ENCODE measurements at places on chromosomes 6 and 20. TPM values are rescaled to one million over a fixed set of nuclear protein-coding genes. Genes with fewer than 3 reads are reported as not detected.

The EPB41L1 gene
- total RNA-seq: 0.64 TPM

The FNDC11 gene
- total RNA-seq: 1.3 TPM

The NRN1 gene
- total RNA-seq: 0.12 TPM

The RFX6 gene
- total RNA-seq: not detected

The CLIC1 gene
- 397 TPM for total RNA-seq

DNA sequence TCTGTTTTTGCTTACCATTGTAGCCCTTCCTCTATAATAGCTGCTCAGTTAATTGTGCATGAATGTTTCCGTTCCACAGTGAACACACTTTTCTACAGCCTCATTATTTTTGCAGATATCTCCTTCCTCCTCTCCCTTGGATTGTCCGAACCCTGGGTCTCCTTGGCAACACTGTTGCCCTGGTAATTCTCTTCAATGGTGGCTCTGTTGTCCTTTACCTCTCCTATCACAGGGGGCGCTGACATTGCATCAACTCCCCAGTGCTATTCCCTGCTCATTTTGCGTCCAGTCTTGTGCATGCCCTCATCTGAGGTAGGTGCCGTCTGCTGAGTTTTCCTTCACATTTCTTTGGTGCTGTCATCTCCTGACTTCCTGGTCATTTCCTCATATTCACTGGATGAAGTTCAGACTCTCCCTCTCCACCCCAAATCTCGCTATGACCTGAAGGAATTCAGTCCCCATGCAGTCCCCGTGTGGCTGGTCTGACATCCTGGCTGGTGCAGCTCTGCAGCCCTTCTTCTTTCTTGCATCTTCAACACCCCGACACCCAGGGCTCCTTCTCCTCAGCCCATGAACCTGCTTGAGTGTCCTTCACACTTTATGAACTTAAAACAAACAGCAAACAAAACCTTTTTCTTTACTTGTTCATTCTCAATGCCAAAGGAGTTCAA lies 21.1 kb downstream of the PHACTR2 start:
- no peak for DNase-seq

DNA sequence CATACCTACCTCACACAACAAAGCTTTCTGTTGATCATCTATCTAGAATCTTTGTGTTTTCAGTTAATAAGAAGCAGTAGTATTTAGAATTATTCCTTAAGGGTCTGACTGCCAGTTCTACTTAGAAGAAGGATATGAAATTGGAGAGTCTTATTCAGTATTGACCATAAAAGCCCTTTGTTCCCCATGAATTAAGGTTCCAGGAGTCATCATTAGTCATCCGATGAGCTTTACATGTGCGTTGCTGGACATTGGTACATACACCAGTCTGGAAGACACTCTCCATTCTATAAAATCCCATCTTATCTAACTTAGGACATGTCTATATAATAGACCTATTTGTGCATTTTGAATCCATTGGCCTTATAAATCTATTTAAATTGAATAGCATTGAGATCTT lies 34.4 kb upstream of the RNF217 start:
- no peak for DNase-seq

- DNase-seq: no peak
Measured at GRCh38 chr6:136319732-136320131, 30.1 kb upstream of the BCLAF1 start.

DNA sequence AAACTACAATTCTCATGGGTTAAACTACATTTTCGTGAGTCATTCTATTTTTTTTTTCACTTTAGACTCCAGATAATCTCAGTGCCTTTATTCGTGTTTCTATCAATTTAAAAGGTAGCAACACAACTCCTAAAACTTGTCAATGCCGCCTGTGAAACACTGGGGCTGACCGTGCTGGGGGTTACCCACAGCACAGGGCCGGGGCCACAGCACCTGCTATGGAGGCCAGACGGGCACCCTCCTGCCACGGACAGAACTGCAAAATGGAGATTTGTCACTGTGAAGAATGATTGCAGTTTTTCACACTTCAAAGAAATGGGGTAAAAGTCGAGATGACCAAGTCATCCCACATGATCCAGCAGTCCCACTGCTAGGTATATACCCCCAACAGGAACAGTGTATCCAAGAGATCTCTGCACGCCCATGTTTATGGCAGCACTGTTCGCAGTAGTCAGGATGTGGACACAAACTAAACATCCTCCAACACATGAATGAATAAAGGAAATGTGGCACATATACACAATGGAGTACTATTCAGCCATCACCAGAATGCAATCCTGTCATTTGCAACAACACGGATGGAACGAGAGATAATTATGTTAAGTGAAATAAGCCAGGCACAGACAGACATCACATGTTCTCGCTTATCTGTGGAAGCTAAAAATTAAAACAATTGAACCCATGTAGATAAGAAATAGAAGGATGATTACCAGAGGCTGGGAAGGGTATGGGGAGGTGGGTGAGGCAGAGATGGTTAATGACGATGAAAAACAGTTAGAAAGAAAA lies 290.1 kb downstream of the SMOC2 start:
- no peak for DNase-seq

The PDYN gene
- total RNA-seq: not detected

- no peak for DNase-seq
Measured at GRCh38 chr6:167091026-167091804, 31.7 kb upstream of the CCR6 start.

GRCh38 chr6:56363796-56364430 lies 116.5 kb upstream of the COL21A1 start:
- DNase-seq: no peak

DNA sequence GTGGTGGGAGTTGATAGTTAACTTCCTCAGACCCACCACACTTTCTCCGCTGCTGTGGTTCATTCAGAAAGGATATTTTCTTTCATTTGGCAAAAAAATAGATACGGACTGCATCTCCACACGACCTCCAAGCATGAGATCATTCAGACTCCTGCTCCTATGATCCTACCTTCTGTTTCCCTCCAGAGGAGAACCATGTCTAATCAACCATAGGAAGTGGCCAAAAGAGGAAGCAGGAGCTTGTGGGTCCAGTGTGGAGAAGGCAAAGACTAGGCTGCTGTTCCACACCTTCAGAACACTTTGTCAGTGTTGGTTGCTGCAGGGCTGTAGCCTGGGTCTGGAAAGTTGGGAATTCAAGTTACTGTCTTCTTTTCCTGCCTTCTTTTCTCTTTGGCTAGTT lies 10.6 kb upstream of the KIF13A start:
- no peak for DNase-seq

The LCA5 gene
- 0.17 TPM for total RNA-seq

- DNase-seq: no peak
Measured at GRCh38 chr6:158043008-158043407, 61.3 kb downstream of the SYNJ2 start.

- DNase-seq: no peak
Measured at GRCh38 chr20:9281803-9282202, 212.9 kb downstream of the PLCB4 start.

The COL20A1 gene
- total RNA-seq: not detected

DNA sequence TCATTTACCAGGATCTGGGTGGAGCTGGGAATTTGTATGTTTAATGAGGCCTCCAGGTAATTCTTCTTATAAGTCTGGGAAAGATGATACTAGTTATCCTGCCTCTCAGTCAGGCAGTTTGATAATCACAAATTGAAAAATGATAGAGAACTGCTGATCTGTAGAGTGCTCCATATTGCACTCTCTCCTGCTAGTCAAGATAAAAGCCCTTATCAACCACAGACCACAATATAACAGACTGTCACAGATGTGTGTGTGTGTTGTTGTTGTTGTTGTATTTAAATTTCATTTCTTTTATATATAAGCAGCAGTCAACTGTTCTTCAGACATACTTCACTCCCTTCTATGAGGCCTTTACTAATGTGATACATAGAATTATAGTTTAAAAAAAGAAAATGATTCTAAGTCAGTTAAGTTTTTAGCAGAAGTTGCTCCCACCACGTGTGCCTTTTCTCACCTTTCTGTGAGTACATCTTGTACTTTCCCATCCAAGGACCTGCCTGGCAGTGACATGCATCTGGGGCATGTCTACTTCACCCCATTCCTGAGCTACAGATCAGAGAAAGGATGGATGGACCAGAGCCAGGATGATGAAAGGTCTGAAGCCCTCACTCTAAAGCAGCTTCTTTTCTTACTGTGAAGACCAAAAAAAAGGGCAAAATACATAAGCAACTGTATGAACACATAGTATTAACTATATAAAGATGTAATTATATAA lies 29.8 kb downstream of the TENT5A start:
- DNase-seq: no peak

- DNase-seq: no peak
Measured at GRCh38 chr6:20805021-20805420, 270.8 kb downstream of the CDKAL1 start.

The PLEKHG1 gene
- total RNA-seq: 199 TPM

DNA sequence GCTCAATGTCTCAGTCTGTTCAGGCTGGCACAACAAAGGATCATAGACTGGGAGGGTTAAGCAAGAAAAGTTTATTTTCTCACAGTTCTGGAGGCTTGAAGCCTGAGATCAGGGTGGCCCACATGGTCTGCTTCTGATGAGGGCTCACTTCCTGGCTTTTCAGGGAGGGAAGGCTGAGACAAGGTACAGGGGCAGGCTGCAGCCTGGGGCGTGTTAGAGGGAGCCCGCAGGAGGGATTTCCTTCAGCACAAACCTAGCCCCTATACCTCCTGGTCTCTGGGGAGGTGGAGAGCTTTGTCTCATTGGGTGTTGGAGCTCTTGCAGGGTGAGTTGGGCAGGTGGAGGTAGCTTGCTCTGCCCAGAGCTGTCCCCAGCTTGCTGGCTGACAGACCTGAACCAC lies 81.1 kb upstream of the GPR6 start:
- no peak for DNase-seq

The ASCC3 gene
- 44.1 TPM for total RNA-seq

The VEGFA gene
- total RNA-seq: 31.3 TPM

DNA sequence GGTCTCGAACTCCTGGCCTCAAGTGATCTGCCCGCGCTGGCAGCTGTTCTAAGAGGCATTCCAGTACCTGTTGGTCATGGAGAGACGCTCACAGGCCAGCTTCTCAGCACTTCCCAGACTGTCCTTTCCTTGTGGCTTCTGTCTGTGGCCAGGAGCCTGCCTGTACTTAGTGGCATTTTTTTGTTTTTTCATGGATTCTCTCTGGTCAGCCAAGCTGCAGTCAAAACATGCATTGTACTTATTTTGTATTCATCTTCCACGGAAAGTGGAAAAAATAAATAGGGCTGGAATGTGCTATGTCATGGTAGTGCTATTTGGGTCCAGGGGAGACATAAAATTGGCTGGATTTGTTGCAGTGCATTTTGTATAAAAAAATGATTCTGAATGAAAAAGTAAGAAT lies 29.1 kb downstream of the ZDHHC14 start:
- DNase-seq: no peak

DNA sequence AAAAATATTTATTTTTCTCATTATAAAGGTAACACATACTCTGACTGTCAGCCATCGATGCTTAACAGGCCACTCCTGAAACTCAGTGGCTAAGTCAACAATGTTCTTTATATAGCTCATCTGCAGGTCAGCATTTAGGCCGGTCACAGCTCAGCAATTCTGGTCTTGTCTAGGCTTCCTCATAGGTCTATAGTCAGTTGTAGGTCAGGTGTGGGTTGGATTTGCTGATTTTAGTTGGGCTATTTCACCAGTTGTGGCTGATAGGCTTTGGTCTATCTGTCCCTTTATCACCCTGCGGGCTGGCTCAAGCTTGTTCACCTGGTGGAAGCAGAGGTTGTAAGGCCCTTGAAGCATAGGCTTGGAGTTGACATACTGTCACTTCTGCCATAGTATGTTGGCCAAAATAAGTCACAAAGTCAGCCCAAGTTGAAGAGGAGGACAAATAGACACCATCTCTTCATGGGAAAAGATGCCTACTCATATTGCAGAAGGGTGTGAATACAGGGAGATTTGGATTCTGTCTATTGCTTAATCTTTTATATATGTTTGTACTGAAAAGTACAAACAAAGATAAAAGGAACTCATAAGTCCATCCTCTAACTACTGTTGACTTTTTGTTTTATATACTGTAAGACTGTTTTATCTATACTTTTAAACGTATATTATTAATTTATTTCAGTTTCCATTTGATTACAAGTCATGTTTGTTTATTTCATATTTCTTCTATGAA lies 75.0 kb downstream of the BCKDHB start:
- DNase-seq: no peak

- DNase-seq: no peak
Measured at GRCh38 chr20:8602389-8603116, 466.3 kb upstream of the PLCB4 start.

GRCh38 chr6:168345266-168345665 lies 25.7 kb upstream of the DACT2 start:
- DNase-seq: no peak

The SCUBE3 gene
- total RNA-seq: not detected

GRCh38 chr20:1105599-1106194 lies 12.7 kb upstream of the PSMF1 start:
- no peak for DNase-seq

The BACH2 gene
- total RNA-seq: 79.6 TPM

- no peak for DNase-seq
Measured at GRCh38 chr6:125222531-125223455, 69.2 kb downstream of the TPD52L1 start.

DNA sequence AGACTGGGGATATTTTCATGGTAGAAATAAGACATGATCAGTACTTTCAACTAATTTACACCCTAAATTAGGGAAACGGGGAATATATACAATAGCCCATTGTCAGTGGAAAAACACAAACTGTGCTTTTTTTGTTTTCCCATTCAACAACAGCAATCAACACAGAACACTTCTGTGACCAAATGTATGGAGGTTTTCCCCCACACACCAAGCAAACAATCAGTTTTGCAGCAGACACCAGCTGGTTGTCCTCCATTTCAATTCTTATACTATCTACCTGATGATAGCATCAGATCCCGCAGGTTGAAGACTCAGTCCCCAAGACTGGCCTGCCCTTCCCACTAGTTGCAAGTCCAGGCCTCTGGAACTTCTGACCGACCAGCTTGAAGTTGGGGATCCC lies 4.5 kb downstream of the HINT3 start:
- DNase-seq: no peak

DNA sequence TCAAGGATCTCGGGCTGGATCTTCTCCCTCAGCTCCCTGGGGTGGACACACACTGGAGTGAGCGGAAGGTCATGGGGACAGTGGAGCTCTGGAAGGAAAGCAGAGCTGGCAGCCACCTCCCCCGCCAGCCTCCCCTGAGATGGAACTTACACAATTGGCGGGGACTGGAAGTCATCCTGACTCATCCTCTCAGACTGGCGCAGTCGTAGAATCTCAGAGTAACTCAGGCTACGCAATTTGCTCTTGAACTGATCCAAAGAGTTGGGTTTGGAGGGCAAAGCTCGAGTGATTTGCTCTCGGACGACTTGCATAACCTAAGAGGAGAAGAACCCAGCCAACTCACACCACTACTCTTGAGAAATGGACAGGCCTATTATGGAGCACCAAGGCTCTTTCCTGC lies 34.8 kb downstream of the ELMO2 start:
- DNase-seq: no peak

DNA sequence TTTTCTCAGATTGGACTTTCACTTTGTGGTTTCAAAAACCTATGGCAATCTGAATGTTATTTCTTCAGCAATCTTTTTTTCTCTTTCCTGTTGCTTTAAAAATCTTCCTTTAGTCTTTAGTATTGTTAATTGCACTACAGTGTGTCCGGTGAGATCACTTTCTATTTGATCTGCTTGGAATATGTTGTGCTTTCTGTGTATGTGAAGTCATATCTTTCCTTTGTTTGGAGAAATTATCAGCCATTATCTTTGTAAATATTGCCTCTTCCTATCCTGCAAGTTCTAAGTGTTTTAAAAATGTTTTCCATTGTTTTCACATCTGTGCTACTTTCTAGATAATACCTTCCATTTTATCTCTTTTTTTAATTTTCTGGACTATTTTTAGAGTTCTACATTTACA lies 171.4 kb upstream of the PRSS16 start:
- DNase-seq: no peak

GRCh38 chr6:6900569-6901204 lies 207.1 kb upstream of the RREB1 start:
- DNase-seq: no peak
